ENCODE measurements at places on chromosomes 11 and 22.

DNA sequence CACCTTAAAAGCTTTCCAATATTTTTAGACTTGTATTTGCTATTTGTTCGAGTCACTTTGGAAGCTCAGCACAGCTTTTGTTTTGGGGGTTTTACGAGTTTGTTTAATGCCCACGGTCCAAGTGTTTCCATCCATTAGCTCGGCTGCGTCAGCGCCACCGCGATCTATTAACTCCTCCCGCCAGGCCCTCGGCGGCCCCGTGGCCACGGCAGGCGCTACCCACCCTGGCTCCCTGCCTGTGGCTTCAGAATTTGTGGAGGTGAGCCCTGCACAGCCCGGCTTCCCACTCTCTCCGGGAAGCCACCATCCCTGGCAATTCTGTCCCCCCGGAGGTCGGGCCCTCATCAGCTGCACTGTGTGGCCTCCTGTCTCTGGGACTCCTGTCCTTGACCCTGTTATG is 648.5 kb downstream of the BRD1 start:
- DNase-seq, result peak; percentile 17

GRCh38 chr11:106306942-106307341 is 229.5 kb downstream of the AASDHPPT start:
- no peak for DNase-seq

GRCh38 chr11:8810540-8811301 is 100.3 kb upstream of the AKIP1 start:
- DNase-seq, result peak; percentile 79

GRCh38 chr11:105449100-105449734 is 160.7 kb upstream of the GRIA4 start:
- no peak for DNase-seq

GRCh38 chr11:92130421-92130831 is 94.2 kb upstream of the FAT3 start:
- no peak for DNase-seq

Measured in NCI-H2081 (cell line).